HT1080 (cell line): ENCODE measurements at places on chromosomes 16 and 17.

- no peak for DNase-seq
These were observed 61.9 kb downstream of the OMG start for GRCh38 chr17:31235110-31235509.

DNA sequence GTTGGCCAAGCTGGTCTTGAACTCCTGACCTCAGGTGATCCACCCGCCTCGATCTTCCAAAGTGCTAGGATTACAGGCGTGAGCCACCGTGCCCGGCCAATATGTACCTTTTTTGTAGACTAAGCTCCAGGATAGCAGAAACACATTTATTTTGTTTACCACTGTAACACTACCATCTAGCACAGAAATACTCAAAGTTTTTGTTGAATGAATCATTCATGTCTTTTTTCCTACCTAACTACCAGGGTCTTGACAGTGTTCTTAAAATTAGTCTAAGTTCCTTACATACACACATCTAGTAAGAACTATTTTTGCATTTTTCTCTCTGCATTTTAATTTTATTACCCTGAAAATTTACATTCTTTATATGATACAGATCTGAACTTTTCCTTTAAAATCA, 44.4 kb downstream of the AKAP10 start:
- DNase-seq = no peak

DNA sequence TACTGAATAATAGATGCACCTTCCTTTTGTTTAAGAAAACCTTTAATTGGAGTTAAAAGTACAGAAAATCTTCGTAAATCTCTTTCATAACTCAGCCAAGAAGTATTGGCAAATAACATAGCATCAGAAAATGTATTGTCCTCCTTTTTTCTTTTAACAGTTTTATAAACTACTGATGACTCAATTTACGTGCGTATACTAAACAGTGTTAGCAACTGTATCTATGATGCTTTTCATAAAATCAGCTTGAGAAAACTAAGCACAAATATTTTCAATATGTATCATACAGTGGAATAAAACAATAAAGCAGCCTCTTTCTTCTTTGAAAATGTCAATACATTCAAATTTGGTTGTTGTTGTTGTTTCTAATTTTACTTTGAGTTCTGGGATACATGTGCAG, 88.6 kb downstream of the STXBP4 start:
- DNase-seq = no peak

DNA sequence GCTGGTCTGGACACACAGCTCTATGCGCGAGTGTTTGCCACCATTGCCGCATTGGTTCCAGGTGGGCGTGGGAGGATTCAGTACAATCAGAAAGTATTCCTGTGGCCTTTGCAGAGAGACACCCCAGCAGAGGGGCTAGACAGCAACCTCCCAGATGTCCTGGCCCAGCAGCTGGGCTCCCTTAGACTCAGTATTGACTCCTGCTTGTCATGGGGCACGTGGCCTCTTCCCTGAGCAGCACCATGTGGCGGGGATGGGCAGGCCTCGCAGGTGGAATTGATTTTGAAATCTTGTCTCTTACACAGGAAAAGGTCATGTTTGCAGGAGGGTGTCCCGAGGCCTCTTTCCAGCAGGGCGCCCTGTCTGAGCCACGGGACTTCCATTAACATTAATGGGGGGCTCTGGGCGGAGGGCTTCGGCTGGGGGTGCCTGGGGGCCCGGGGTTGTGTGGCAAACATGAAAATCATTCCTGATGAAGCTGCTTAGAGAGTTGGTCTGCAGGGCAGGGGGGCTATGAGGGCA, 96.4 kb downstream of the C16orf78 start:
- DNase-seq = no peak

GRCh38 chr16:81688182-81688581, 90.9 kb upstream of the PLCG2 start:
- no peak for DNase-seq

- no peak for DNase-seq
These were observed 46.3 kb downstream of the COG7 start for GRCh38 chr16:23406546-23407240.

DNA sequence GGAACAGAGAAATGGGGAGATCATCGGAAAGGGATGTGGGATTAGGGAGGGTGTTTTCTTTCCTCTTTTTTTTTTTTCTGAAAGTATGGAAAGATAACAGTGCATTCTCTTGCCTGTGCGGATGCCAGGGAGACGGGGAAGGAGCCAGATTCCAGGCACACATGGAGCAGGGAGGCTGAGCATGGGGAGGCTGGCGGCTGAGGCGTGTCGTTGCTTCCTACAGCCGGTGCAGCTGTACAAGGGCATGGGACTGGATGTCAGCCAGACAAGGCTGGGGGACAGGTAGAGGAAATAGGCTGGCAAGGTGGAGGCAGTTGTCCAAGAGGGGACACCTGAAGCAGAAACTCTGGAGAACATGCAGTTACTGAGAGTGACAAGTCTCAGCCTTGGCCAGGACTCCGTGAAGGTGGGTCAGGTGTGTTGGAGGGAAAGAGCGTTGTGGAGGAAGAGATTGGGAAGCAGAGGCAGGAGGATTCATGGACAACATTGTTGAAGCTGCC, 16.6 kb upstream of the ADORA2B start:
- no peak for DNase-seq

DNA sequence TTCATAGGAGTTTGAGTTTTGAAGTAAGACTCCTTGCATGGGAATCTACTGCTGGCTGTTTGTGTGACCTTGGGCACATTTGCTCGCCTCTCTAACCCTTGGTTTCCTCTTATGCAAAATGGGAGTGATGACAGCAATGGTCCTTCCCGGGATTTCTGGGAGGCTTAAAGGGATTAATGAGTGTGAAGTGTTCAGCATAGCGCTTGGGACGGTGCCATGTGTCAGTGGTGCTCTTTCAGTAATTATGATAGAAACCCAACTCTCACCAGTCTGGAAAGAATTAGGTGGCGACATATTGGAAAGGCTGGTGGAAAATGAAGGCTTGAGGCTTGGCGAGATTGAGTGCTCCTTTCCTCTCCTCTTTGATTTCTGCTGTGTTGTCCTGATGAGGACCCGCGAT, 429.2 kb upstream of the EEF2KMT start:
- no peak for DNase-seq

- DNase-seq = peak; percentile 69
These were observed 23.2 kb downstream of the VPS53 start for GRCh38 chr17:691423-691822.
